ENCODE measurements at places on chromosomes 7 and 10. TPM values are rescaled to one million over a fixed set of nuclear protein-coding genes. Genes with fewer than 3 reads are reported as not detected.
A peak's percentile ranks its signal among the peaks of the same experiment; 100 is the strongest.

DNA sequence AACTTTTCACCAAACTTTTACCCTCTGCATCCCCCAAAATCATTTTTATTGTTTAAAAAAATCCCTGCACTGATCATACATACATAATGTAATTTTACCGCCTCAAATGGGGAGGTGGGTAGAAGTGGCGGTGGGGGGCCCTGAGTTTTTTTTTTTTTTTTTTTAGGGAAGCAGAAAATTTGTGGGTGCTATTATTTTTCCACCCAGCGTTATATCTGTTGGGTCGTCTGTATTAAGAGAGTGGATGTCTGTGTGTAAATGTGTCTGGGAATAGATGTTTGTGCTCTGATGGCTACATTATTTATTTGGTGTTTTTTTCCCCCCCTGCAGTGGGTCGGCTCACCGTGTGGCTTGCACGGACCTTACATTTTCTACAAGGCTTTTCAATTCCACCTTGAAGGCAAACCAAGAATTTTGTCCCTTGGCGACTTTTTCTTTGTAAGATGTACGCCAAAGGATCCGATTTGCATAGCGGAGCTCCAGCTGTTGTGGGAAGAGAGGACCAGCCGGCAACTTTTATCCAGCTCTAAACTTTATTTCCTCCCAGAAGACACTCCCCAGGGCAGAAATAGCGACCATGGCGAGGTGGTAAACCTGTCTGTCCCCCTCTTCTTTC lies 438 bp downstream of the ARID5B start:
- peak overlapping the region; percentile 94 for H3K27ac ChIP-seq
- H3K4me3 ChIP-seq: peak overlapping the region; percentile 75
- no peaks in the 10 kb centered on the region for H3K36me3 ChIP-seq
- H3K27me3 ChIP-seq: no peaks in the 10 kb centered on the region
- H3K4me1 ChIP-seq: peaks cover 42% of the 10 kb centered on the region

DNA sequence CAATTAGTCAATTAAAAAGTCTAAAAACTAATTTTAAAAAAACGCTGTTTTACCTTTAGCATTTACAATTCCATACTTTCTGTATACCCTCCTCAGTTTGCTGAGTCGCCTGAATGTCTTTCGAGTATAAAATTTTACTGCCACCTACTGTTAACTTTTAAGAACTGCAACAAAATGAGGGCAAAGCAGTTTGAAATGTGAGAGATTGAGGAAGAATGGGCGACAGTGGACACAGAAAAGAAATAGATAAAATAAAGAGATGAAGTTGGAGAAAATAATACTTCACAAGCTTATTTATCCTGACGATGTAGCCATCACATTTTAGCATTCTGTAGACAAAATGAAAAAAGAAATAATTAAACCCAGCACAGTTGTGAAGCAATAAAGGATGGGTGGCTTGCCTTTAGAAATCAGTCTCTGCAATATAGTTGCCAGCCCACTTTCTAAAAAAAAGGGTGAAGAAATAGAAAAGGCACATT lies 110.8 kb upstream of the PTN start:
- H3K36me3 ChIP-seq: no peaks in the 10 kb centered on the region
- no peaks in the 10 kb centered on the region for H3K27me3 ChIP-seq
- H3K4me3 ChIP-seq: no peak overlapping the region
- peaks cover 19% of the 10 kb centered on the region for H3K4me1 ChIP-seq
- no peak for DNase-seq

DNA sequence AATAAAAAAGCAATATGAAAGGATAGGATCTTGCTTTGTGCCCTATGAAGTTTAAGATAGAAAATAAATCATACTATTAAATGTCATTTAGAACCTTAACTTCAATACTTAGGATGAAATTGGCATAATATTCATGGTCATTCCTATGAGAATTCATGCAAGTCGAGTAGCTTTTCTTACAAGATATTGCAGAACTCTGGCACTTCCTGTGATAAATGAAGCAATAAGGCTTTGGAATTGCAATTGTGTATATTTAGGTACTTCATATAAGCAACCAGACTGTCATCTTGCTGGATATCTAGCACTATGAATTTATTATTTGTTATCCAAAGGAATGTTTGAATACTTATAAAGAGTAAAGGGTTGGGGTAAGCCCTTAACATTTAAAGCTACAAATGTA lies 116.5 kb downstream of the ZNF438 start:
- H3K27me3 ChIP-seq: no peaks in the 10 kb centered on the region
- no peak for DNase-seq

DNA sequence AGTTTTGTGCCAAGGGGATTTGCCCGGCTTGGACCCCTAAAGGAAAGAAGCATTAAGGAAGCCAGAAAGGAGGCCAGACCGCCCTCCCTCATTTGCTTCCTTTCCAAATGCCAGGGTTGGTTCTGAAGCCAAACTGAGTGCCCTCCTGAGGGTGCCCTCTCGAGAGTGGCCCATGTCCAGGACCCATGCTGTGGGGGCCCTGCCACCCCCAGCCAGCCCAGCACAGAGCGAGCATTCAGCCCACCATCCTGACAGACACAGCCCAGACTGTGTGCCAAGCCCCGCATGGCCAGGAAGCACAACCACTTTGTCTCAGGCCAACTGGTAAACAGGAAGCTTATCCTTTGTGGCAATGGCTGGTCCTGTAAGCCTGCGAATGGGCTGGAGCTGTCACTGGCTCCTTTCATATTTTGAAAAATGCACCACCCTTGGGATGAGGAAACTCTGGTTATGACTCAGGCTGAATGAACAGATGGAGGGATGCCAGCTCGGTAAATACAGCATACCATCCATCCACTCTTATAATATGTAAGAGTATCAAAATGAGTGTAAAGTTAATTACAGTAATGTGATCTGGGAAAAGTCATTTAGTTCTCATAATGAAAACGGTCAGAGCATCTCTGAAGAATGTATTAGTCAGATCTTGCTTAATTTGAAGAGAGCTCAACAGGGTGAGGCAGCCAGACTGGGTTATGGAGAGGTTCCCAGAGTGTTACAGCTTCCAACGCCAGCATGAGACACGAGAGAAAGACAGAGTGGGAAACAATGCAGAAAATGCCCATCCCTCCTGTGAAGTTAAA lies 65.0 kb downstream of the STK17A start:
- DNase-seq: peak; percentile 45
- H3K36me3 ChIP-seq: peaks cover 13% of the 10 kb centered on the region
- no peaks in the 10 kb centered on the region for H3K27me3 ChIP-seq
- H3K27ac ChIP-seq: peak overlapping the region; percentile 88
- H3K4me1 ChIP-seq: peaks cover 36% of the 10 kb centered on the region

Gene COL28A1
- 1.3 TPM for total RNA-seq

- no peaks in the 10 kb centered on the region for H3K4me1 ChIP-seq
- H3K27me3 ChIP-seq: no peaks in the 10 kb centered on the region
- DNase-seq: no peak
- H3K27ac ChIP-seq: no peak overlapping the region
Measured at GRCh38 chr10:2874963-2875362, 192.4 kb upstream of the PFKP start.

DNA sequence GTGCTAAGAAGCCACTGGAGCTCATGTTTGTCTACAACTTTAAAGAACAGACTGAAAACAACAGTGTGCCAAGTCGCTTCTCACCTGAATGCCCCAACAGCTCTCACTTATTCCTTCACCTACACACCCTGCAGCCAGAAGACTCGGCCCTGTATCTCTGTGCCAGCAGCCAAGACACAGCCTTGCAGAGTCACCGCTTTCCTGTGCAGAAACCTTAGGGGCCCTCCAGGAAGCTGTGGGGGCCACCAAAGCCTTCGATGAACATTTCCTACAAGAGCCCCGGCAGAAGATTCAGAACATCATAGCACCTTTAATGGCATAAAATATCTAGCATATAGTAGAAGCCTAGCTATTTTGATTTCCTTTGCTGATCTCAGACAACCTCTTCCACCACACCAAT lies 88.0 kb upstream of the PRSS58 start:
- no peak overlapping the region for H3K4me3 ChIP-seq
- no peaks in the 10 kb centered on the region for H3K4me1 ChIP-seq
- peaks cover 17% of the 10 kb centered on the region for H3K27me3 ChIP-seq
- no peaks in the 10 kb centered on the region for H3K36me3 ChIP-seq

Gene MYOZ1
- total RNA-seq: 0.42 TPM

DNA sequence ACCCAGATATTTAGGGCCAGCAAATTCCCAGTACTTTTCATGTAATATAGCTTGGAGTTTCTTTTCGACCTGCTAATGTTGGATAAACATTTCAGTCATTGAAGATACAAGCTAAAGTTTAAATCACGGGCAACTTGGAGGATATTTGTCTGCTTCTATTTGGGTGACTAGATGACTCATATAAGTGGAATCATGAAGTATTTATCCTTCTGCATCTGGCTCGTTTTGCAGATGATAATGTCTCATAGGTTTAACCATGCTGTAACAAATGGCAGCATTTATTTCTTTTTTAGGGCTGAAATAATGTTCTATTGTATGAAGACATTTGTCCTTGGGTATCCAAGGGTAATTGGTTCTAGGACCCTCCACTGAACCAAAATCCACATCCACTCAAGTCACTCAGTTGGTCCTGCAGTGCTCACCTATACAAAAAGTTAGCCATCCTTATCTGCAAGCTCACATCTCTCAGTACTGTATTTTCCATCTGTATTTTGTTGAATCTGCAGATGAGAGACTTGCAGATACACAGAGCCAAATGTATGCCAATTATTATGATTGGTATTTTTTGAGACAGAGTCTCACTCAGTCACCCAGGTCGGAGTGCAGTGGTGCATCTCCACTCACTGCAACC lies 187.2 kb upstream of the CSTF2T start:
- H3K27me3 ChIP-seq: no peaks in the 10 kb centered on the region
- no peak overlapping the region for H3K27ac ChIP-seq
- no peak for DNase-seq
- no peak overlapping the region for H3K4me3 ChIP-seq
- peaks cover 5% of the 10 kb centered on the region for H3K4me1 ChIP-seq

Gene TRIM4
- total RNA-seq: 6.5 TPM

Gene LBX1
- not detected for total RNA-seq

DNA sequence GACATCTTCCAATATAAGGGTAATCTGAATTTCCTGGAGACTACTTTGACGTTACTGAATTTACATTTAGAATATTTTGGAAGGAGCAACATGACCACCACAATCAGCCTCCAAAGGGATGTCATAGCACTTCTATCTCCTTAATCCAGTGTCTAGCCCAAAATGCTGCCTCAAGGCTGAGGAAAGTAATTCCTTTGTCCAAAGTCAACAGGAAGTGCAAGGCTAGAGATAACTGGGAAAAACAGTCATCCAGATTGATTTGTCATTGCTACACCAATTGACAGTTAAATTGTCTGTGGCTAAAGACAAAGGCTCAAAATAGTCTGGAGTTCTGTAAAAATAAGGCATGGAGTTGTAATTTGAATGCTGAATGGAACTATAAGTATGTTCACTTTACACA lies 3.9 kb upstream of the TFPI2 start:
- H3K36me3 ChIP-seq: no peaks in the 10 kb centered on the region
- DNase-seq: no peak
- H3K4me1 ChIP-seq: peaks cover 15% of the 10 kb centered on the region
- H3K4me3 ChIP-seq: no peak overlapping the region

DNA sequence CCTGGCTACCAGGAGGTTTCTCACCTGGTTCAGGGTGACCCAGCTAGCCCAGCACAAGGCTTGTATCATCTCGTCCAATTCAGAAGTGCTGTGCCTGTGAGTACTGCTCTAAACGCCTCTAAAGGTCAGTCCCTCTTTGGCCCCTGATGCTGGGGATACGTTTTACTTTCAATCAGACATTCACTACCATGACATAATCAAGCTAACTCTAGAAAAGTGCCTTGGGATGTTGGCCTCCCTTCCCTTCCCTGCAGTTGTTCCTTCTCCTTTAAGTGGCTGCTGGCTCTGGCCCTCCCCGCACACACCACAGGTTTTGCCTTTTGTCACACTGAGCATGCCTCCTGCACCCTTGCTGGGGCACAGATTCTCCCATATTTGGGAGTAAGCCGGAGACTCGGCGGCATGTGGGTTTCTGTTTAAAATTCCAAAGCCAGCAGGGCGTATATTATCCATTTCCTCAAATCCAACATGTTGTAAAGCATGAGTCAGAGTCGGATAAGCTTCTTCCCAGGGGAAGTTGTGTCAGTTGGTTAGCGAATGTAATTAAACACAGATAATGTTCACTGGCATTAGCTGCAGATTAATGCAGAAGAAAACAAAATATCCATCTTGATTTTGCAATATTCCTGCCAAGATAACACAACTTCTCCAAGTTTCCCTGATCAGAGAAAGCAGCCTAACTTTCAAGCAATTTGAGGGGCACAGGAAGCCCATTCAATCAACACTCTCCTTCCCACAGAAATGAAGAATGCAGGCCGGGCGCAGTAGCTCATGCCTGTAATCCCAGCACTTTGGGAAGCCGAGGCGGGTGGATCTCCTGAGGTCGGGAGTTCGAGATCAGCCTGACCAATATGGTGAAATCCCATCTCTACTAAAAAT lies 31.8 kb upstream of the VCL start:
- DNase-seq: peak; percentile 73
- H3K27me3 ChIP-seq: no peaks in the 10 kb centered on the region
- peak overlapping the region; percentile 90 for H3K27ac ChIP-seq
- H3K4me1 ChIP-seq: peaks cover 33% of the 10 kb centered on the region

DNA sequence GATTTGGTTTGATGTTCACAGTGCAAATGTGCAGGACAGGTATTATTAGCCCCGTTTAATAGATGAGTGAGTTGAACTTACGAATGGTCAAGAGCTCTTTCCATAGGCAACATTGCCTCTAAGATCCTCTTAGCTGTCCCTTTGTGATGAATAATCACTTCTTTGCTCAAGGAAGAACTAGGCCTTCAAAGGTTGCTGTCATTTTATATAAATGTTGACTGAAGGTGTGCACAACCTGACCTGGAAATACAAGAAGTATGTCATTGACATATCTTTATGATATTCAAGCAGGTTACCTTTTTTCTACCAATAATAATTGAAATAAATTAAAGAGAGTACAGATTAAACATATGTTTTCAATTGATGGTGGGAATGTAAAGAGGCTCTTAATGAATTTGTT lies 48.5 kb upstream of the GLCCI1 start:
- no peak overlapping the region for H3K4me3 ChIP-seq
- DNase-seq: no peak
- H3K4me1 ChIP-seq: no peaks in the 10 kb centered on the region
- H3K27me3 ChIP-seq: no peaks in the 10 kb centered on the region

GRCh38 chr7:134827436-134827835 lies 48.0 kb downstream of the CALD1 start:
- H3K36me3 ChIP-seq: no peaks in the 10 kb centered on the region
- H3K4me3 ChIP-seq: no peak overlapping the region
- H3K4me1 ChIP-seq: peaks cover 89% of the 10 kb centered on the region
- H3K27me3 ChIP-seq: no peaks in the 10 kb centered on the region
- DNase-seq: no peak
- peak overlapping the region; percentile 73 for H3K27ac ChIP-seq

DNA sequence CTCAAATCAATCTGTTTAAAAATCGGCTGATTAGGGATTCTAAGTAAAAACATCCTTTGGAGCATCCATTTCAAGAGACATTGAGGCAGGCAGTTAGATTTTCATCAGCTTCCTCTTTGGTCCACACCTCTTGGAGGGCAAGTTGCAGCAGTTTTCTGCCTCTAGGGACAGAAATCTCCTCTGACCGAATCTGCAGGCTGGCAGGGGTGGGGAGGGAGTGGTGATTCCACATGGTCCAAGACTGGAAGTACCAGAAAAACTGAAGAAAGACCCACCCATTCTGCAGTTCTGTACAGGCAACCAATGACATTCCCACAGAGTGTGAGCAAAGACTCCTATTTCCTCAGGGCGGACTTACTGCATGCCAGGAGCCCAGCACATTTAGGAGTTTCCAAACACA lies 29.0 kb downstream of the FGFBP3 start:
- H3K36me3 ChIP-seq: no peaks in the 10 kb centered on the region
- no peaks in the 10 kb centered on the region for H3K27me3 ChIP-seq
- H3K4me1 ChIP-seq: peaks cover 3% of the 10 kb centered on the region
- H3K27ac ChIP-seq: no peak overlapping the region
- DNase-seq: no peak
- no peak overlapping the region for H3K4me3 ChIP-seq

Gene PDZD7
- 0.32 TPM for total RNA-seq

- H3K4me1 ChIP-seq: peaks cover 42% of the 10 kb centered on the region
- peak overlapping the region; percentile 48 for H3K27ac ChIP-seq
Measured at GRCh38 chr7:112484671-112485167, 3.9 kb downstream of the LSMEM1 start.

Gene ANKRD61
- total RNA-seq: not detected
